ENCODE measurements at places on chromosomes 12 and 14.
A peak's percentile ranks its signal among the peaks of the same experiment; 100 is the strongest.

DNA sequence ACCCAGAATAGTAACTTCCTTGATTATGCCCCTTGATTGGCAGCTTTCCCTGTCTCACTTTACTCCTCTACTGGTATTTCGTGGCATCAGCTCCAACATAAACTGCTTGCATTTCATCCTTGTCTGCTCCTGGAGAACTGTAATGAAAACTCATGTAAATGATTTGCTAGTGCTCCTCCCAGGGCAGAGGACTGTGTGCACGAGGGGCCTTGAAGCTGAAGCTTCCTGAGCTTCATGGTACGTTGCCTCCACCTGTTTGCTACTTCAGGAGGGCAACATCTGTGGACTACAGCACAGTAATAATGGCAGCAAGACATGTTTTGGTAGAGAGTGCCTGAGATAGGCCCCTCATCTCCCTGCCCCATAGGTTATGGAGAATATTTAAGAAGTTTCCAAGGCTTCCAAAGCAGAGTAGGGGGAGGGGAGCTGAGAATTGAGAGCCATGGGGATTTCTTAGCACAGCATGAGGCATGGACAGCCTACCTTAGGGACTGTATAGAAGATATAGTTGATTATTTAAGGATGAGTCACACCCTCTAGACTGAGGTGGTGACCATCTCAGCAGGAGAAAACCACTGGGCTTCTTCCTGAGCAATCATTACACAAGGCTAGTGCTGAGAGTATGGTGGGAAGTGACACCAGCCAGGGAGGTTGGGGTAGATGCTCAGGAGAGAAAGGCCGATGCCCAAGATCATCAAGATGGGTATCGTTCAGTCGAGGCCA is 29.5 kb downstream of the CCDC198 start:
- no peak for DNase-seq

GRCh38 chr12:25843976-25844375 is 114.5 kb upstream of the RASSF8 start:
- DNase-seq, result no peak

GRCh38 chr12:5688226-5688625 is 256.3 kb downstream of the NTF3 start:
- no peak for DNase-seq

- DNase-seq, result no peak
These were observed 8.9 kb upstream of the AMN start for GRCh38 chr14:102913341-102914211.

GRCh38 chr12:89883630-89884389 is 175.2 kb upstream of the ATP2B1 start:
- DNase-seq, result no peak

DNA sequence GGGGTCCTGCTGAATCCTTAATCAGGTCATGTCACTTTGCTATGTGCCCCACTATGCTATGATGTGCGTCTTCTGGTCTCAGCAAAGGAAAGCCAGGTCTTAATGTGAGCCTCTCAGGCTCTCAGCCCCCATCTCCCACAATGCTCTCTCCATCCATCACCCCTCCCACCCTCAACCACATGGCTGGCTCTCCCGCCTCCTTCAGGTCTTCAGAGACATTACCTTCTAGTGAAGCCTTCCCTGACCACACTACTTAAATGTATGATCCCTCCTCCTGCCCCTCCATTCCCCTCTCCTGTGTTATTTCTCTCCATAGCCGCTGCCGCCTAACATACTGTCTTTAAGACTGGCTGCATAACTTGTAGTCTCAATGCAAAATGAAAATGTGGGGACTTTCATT is 50.5 kb downstream of the KRT80 start:
- DNase-seq, result no peak

DNA sequence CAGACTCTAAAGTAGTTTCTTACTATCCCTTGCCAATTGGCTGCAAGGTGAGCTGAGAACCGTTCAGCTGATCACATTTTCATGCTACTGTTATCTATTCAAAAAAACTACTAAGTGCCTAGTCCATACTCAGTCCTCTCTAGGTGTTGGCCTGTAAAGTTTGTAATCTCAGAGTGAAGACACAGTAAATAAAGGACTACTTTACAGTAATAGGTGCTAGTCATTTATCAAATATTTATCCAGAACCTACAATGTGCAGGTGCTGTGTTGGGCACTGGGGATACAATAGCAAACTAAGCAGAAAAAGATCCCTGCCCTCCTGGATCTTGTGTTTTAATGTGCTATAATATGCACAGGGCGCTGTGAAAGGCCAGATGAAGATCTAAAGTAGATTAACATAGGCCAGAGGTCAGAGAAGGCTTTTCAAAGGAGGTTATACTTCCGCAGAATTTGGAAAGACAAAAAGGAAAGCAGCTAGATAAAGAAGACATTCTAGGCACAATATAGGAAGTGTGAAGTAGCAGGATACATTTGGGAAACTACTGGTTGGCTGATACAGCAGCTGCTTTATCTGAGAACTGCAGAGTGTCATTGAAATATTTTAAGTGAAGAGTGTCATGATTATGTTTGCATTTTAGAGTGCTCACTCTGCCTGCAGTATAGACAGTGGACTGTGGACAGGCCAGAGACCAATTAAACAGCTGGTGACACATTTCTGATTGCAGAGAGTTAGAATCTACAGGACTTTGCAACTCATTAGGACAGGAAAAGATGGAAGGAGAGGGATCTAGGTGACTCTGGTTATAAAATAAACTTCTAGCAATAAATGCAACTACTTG is 8.0 kb upstream of the ACTR10 start:
- DNase-seq, result no peak

DNA sequence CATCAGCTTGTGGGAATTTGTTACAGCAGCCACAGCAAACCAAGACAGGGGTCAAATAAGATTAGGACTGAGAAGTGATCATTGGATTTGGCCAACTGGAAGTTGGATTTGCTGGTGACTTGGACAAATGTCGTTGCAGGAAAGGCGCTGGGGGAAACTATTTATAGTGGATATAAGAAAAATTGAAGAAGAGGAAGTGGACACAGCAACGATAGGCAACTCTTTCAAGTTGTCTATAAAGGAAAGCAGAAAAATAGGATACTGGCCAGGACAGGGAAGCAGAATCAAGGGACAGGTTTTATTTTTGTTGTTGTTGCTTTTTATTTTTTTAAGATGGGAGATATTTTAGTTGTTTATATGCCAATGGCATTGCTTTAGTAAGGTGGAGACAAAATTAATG is 56.2 kb upstream of the RTRAF start:
- no peak for DNase-seq

GRCh38 chr12:104152685-104153241 is 14.8 kb upstream of the NFYB start:
- DNase-seq, result no peak

DNA sequence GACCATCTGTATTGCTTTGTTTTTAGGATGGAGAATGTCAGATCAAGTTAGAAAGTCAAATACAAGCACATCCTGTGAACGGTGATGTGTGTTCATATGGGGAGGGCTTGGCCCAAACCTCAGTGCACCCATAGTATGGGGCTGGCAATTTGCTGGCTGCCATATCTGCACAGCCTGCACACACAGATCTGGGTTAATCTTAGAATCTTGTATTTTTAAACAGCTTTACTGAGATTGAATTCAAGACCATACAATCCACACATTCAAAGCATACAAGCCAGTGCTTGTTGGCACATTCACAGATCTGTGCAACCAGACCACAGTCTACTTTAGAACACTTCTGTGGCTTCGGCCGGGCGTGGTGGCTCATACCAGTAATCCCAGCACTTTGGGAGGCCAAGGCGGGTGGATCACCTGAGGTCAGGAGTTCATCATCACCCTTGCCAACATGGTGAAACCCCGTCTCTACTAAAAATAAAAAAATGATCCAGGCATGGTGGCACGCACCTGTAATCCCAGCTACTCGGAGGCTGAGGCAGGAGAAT is 90.4 kb downstream of the CCDC92 start:
- no peak for DNase-seq

GRCh38 chr12:1827826-1828805 is 7.8 kb downstream of the LRTM2 start:
- DNase-seq, result no peak

DNA sequence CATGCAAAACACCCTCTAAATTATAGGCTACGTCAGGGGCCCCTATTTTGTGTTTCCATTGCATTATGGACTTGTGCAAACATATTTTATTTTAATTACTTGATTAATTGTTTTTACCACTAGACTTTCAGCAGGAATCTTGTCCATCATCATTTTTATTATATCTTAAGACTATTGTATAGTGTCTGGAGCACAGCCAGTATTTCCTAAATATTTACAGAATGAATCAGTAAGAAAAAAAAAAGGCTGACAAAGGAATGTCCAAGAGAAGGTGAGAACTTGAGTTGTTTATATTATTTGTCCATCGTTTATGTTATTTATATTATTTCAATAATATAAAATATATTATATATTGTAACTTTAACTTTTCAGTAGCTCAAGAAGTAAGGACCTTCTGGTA is 664.7 kb downstream of the SLC6A15 start:
- DNase-seq, result no peak

GRCh38 chr12:46238821-46239220 is 30.0 kb downstream of the SLC38A1 start:
- DNase-seq, result no peak

DNA sequence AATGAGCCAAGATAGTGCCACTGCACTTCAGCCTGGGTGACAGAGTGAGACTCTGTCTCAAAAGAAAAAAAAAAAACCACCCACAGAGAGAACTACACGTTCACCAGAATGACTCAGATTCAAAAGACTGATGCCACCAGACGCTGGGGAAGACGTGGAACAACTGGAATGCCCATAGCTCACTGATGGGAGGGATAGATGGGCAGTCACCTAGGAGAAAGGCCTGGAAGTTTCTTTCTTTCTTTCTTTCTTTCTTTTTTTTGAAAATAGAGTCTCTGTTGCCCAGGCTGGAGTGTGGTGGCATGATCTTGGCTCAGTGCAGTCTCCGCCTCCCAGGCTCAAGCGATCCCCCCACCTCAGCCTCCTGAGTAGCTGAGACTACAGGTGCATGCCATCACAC is 10.0 kb upstream of the KLC1 start:
- DNase-seq, result no peak

DNA sequence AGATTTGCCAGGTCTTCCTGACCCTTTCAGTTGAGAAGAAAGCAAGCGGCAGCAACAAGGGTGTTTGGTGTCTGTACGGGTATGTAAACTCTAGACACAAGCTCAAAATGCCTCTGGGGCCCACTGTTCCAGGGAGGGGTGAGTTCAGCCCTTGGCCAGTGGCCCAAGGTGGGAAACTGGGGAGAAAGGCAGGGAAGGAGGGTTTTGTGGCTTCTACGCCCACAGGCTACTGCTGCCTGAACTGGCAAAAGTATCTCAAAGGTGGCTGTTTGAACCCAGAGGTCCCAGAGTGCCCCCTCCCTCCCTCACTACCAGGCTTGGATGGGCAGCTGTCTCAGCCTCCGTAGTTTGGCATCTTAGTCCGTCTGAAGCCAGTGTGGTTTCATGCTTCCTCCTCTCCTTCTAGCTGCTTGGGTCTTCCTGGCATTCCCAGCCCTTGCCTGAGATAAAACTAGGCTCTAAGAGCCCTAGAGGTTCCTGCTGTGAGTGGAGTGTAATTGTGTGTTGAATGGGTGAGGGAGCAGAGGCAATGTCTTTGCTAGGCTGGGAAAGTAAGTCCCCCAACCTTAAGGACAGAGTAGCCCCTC is 5.5 kb downstream of the HOXC5 start:
- no peak for DNase-seq

- DNase-seq, result no peak
These were observed 11.2 kb downstream of the ZDHHC22 start for GRCh38 chr14:77130386-77130785.

- DNase-seq, result no peak
These were observed 19.5 kb upstream of the MEG3 start for GRCh38 chr14:100806386-100806785.

DNA sequence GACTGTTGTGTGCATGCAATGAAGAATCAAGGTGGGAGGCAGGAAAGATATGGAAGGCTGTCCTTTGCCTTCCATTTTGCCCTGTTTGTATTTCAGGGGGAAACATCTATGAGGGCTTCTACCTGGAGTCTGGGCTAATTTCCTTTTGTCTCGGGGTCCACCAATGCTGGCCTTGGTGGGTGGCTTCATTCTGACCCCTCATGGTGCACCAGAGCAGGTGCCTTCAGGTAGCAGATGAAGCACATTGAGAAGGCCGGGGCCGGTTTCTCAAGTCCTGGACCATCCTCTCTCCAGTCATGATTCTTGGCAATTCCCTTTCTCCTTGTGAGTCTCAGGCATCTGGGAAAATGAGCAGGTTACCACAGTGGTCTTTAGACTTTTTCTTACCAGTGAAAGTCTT is 47.2 kb downstream of the RPH3A start:
- DNase-seq, result no peak

- DNase-seq, result peak; percentile 49
These were observed 22.2 kb downstream of the MANSC1 start for GRCh38 chr12:12327802-12328201.

GRCh38 chr14:75442642-75443041 is 14.8 kb downstream of the JDP2 start:
- DNase-seq, result no peak

- no peak for DNase-seq
These were observed 460.6 kb upstream of the FOXG1 start for GRCh38 chr14:28305938-28306337.

GRCh38 chr14:100645196-100645981 is 58.2 kb upstream of the BEGAIN start:
- peak; percentile 60 for DNase-seq

- no peak for DNase-seq
These were observed 34.7 kb upstream of the RTRAF start for GRCh38 chr14:51954657-51955056.

DNA sequence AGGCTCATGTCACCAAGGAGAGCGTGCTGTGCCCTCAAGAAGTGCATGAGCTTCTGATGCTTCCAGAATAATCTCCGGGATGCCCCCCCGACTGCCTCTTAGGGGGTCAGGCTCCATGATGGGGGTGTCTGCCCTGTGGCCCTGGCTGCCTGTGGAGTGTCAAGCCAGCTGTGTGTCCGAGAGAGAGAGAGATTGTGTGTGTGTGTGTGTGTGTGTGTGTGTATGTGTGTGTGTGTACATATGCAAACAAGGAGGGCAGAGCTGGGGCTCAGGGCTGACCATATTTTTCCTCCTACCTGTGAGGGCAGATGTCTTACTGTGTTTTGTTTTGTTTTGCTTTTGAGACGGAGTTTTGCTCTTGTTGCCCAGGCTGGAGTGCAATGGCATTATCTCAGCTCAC is 5.6 kb upstream of the ALDH2 start:
- DNase-seq, result no peak

DNA sequence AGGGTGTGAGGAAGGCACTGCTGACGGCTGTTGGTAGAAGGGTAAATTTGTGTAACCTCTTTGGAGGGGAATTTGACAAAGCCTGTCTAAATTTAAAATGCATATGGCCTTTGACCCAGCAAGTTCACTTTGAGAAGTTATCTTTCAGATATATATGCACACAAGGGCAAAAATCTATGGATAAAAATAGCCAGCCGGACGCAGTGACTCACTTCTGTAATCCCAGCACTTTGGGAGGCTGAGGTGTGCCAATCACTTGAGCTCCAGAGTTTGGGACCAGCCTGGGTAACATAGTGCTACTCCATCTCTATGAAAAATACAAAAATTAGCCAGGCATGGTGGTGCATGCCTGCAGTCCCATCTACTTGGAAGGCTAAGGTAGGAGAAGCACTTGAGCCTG is 13.4 kb downstream of the UBC start:
- no peak for DNase-seq

All from bone marrow (tissue), 2 donors.